ENCODE measurements at places on chromosomes 6 and 20. TPM values are rescaled to one million over a fixed set of nuclear protein-coding genes. Genes with fewer than 3 reads are reported as not detected.

DNA sequence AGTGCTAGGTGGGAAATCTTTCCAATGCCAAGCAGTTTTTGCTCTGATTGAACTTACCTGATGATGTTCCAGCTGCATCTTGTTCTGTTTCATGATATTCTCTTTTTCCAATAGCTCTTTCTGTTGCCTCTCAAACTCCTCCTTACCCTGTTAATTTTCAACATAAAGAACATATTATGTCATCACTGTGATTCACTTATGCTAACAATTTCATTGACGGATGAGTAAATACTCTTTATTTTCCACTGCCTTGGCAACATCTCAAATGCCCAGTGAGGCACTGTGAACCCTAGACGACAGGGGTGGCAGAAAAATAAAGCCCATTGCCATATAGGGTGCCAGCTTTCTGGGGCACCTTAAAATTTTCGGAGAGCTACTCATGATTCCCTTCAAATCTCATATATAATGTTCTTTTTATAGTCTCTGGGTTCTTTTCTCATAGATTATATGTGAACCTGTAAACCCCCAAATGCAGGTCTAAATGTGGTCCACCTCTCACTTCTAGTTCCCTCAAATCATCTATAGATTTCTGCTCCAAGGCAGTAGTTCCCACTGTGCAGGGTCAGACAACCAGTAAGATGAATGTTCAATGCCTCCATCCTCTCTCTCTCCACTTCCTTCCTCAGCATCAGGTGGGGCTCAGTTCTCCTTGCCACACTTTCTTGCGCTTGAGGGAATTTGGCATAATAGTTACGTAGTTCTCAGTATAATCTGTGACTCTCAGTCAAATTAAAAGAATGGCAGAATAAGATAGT lies 44.1 kb downstream of the NEDD9 start:
- H3K36me3 ChIP-seq = peaks cover 91% of the 10 kb centered on the region
- DNase-seq = no peak
- H3K27me3 ChIP-seq = no peaks in the 10 kb centered on the region
- H3K4me3 ChIP-seq = no peak overlapping the region

- peaks cover 53% of the 10 kb centered on the region for H3K36me3 ChIP-seq
- H3K27ac ChIP-seq = no peak overlapping the region
- no peaks in the 10 kb centered on the region for H3K4me1 ChIP-seq
- DNase-seq = no peak
Measured at GRCh38 chr6:109358204-109358603, 24.1 kb downstream of the CD164 start.

Gene SIRPB1
- total RNA-seq = 0.54 TPM

Gene OR10C1
- total RNA-seq = not detected

Gene KCNK16
- not detected for total RNA-seq

- no peak overlapping the region for H3K27ac ChIP-seq
- no peak for DNase-seq
- H3K36me3 ChIP-seq = no peaks in the 10 kb centered on the region
- no peaks in the 10 kb centered on the region for H3K4me1 ChIP-seq
- H3K27me3 ChIP-seq = no peaks in the 10 kb centered on the region
Measured at GRCh38 chr6:118562959-118563358, 14.9 kb downstream of the PLN start.

DNA sequence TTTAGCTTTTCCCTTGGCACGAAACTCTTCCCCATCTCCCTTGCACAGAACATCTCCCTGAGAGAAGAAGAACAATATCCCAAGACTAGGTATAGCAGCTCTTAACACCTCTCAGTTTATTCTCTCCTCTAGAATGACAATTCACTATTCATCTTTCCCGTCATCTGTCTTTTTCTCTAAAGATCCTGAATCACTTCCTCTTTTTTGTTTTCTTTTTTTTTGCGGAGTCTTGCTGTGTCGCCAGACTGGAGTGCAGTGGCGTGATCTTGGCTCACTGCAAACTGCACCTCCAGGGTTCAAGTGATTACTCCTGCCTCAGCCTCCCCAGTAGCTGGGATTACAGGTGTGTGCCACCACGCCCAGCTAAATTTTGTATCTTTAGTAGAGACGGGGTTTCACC lies 574.4 kb upstream of the MAP3K7 start:
- no peak overlapping the region for H3K4me3 ChIP-seq
- DNase-seq = no peak
- no peaks in the 10 kb centered on the region for H3K4me1 ChIP-seq
- no peaks in the 10 kb centered on the region for H3K36me3 ChIP-seq

Gene ZNF334
- 31.8 TPM for total RNA-seq

GRCh38 chr20:36538026-36538722 lies 3.1 kb upstream of the MYL9 start:
- peaks cover 7% of the 10 kb centered on the region for H3K36me3 ChIP-seq
- no peak overlapping the region for H3K4me3 ChIP-seq
- no peak overlapping the region for H3K27ac ChIP-seq
- no peak for DNase-seq

GRCh38 chr6:30813631-30814145 lies 69.3 kb upstream of the IER3 start:
- DNase-seq = no peak
- no peaks in the 10 kb centered on the region for H3K36me3 ChIP-seq
- no peaks in the 10 kb centered on the region for H3K27me3 ChIP-seq
- no peaks in the 10 kb centered on the region for H3K4me1 ChIP-seq

Gene CCDC170
- 2.1 TPM for total RNA-seq

DNA sequence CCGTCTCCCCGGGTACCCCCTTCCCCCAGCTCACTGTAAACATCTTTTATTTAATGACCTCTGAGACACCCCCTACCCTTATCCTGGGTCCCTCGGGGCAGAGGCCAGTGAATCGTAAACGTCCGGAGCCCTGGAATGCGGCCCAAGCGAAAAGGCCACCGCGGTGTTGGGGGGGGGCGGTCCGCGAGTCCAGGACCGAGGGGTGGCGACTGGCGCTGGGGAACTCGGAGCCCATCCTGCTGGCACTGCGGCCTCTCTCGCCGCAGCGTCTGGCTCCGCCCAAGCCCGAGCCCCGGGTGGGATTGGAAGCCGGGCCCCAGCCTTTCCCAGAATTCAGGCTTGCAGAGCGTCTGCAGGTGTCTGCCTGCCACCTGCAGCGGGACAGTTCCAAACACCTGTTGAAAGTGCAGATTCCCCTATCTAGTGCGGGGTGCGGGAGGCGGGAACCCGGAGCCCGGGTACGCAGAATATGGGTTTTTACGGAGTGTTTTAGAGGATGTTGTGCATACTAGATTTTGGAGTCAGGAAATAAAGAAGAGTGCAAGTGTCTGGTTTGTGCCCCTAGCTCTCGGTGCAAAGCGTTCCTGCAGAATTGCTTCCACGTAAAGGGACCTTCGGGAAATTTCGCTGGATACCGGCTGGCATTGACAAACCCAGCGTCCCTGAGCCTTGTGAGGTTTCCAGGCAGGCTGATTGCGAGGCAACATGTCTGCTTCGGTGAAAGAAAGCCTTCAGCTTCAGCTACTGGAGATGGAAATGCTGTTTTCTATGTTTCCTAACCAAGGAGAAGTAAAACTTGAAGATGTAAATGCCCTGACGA lies 800 bp downstream of the RWDD2A start:
- no peaks in the 10 kb centered on the region for H3K27me3 ChIP-seq
- no peaks in the 10 kb centered on the region for H3K4me1 ChIP-seq
- peak; percentile 94 for DNase-seq
- H3K27ac ChIP-seq = peak overlapping the region; percentile 54
- H3K4me3 ChIP-seq = peak overlapping the region; percentile 99
- peaks cover 45% of the 10 kb centered on the region for H3K36me3 ChIP-seq

DNA sequence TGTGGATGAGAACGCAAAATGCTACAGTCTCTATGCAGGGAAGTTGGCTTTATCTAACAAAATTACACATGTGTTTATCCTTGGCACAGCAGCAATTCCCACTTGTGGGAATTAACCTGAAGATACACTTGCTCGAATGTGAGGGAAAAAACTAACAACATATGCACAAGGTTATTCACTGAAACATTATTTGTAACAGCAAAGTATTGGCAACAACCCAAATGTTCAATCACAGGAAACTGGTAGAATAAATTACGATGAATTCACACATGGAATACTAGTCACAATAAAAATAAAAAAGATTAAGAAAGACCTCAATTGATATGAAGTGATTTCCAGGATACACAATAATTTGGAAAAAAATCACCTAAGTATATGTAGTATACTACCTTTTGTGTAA lies 68.1 kb upstream of the OGFRL1 start:
- H3K27me3 ChIP-seq = no peaks in the 10 kb centered on the region
- DNase-seq = no peak
- H3K36me3 ChIP-seq = no peaks in the 10 kb centered on the region
- H3K27ac ChIP-seq = no peak overlapping the region
- no peaks in the 10 kb centered on the region for H3K4me1 ChIP-seq

Gene PRDM1
- total RNA-seq = 63.4 TPM

Gene DZANK1
- 16.6 TPM for total RNA-seq

- H3K4me1 ChIP-seq = no peaks in the 10 kb centered on the region
- H3K36me3 ChIP-seq = no peaks in the 10 kb centered on the region
- no peak for DNase-seq
- H3K4me3 ChIP-seq = no peak overlapping the region
Measured at GRCh38 chr20:23115822-23116221, 29.7 kb upstream of the CD93 start.

GRCh38 chr6:90303039-90303438 lies 6.4 kb upstream of the BACH2 start:
- H3K4me1 ChIP-seq = no peaks in the 10 kb centered on the region
- H3K27ac ChIP-seq = no peak overlapping the region
- no peak for DNase-seq
- H3K27me3 ChIP-seq = peaks cover 3% of the 10 kb centered on the region

DNA sequence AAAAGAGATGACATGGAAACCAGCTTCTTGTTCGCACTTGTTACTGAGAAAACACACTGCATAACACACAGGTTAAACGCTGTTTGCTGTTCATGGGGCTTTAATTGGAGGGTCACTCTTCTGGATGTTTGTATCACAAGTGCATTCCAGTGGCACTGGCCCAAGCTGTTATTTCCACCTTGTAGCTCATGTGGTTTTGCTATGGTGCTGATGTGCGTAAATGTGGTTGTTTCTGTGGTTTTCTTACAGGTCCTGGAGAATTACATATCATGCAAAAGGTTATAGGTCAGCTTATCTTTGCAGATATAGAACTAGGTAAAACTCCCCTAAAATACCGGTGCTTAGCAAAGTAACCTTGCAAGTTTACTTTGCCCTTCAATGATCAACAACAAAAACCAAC lies 89.3 kb upstream of the AHI1 start:
- no peak overlapping the region for H3K4me3 ChIP-seq
- no peak for DNase-seq
- no peaks in the 10 kb centered on the region for H3K36me3 ChIP-seq
- no peak overlapping the region for H3K27ac ChIP-seq
- no peaks in the 10 kb centered on the region for H3K27me3 ChIP-seq

GRCh38 chr20:59937150-59937549 lies 3.0 kb downstream of the PPP1R3D start:
- no peak overlapping the region for H3K27ac ChIP-seq
- no peak for DNase-seq
- H3K4me3 ChIP-seq = no peak overlapping the region
- peaks cover under 1% of the 10 kb centered on the region for H3K36me3 ChIP-seq

- H3K27me3 ChIP-seq = no peaks in the 10 kb centered on the region
- no peaks in the 10 kb centered on the region for H3K36me3 ChIP-seq
- no peak for DNase-seq
- no peak overlapping the region for H3K27ac ChIP-seq
- H3K4me1 ChIP-seq = no peaks in the 10 kb centered on the region
- H3K4me3 ChIP-seq = no peak overlapping the region
Measured at GRCh38 chr6:125030969-125031368, 68.7 kb downstream of the RNF217 start.

DNA sequence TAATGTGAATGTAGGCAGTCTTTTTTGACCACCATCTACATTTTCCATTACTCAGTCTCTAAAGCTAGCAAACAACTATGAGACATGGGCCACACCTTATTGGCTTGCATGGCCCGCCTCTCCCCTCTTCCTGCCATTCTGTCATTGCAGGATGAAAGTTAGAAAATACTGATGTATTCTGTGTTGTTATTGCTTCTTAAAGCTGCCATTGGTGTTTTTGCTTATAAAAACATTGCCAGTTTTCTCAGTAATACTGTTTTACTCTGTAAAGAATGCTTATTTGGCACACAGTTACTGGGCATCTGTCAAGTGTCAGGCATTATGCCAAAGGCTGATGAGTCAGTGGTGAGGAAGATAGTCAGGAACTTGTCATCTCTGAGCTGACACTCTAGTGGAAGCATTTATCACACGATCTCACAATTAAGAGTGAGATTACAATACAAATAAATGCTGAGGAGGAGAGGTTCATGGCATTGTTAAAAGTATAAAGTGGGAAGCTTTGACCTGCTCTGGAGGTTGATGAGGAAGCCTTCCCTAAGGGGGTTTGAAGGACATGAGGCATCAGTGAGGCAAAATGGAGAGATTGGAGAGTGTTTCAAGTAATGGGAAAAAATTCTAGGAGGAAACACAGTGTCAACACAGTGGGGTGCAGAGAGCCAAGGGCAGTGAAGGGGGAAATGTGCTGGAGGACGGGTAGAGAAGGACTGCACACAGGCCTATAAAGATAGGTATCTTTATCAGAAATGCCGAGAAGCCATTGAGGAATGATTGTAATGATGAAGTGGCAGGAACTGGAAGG lies 14.7 kb downstream of the KLHL32 start:
- H3K27ac ChIP-seq = peak overlapping the region; percentile 2
- no peaks in the 10 kb centered on the region for H3K4me1 ChIP-seq
- H3K36me3 ChIP-seq = no peaks in the 10 kb centered on the region
- H3K27me3 ChIP-seq = no peaks in the 10 kb centered on the region

GRCh38 chr6:4280031-4280430 lies 144.7 kb upstream of the ECI2 start:
- H3K4me3 ChIP-seq = no peak overlapping the region
- DNase-seq = no peak
- H3K4me1 ChIP-seq = no peaks in the 10 kb centered on the region
- peaks cover 18% of the 10 kb centered on the region for H3K27me3 ChIP-seq
- no peak overlapping the region for H3K27ac ChIP-seq

GRCh38 chr20:41524980-41525613 lies 93.1 kb downstream of the CHD6 start:
- H3K4me3 ChIP-seq = no peak overlapping the region
- no peak for DNase-seq
- H3K4me1 ChIP-seq = peaks cover 8% of the 10 kb centered on the region
- no peaks in the 10 kb centered on the region for H3K27me3 ChIP-seq
- no peak overlapping the region for H3K27ac ChIP-seq

GRCh38 chr6:79878142-79878748 lies 69.1 kb downstream of the ELOVL4 start:
- H3K4me3 ChIP-seq = no peak overlapping the region
- no peaks in the 10 kb centered on the region for H3K4me1 ChIP-seq
- DNase-seq = no peak
- no peaks in the 10 kb centered on the region for H3K36me3 ChIP-seq

Gene QKI
- total RNA-seq = 108 TPM
